Right hindlimb (tissue), 1 donor: ENCODE measurements at places on chromosomes 3 and 15.

GRCh38 chr15:36591536-36592411 is 12.3 kb downstream of the CDIN1 start:
- DNase-seq, result no peak

GRCh38 chr3:4814305-4814903 is 164.8 kb upstream of the BHLHE40 start:
- no peak for DNase-seq

GRCh38 chr15:75149867-75150709 is 51.6 kb upstream of the C15orf39 start:
- no peak for DNase-seq

DNA sequence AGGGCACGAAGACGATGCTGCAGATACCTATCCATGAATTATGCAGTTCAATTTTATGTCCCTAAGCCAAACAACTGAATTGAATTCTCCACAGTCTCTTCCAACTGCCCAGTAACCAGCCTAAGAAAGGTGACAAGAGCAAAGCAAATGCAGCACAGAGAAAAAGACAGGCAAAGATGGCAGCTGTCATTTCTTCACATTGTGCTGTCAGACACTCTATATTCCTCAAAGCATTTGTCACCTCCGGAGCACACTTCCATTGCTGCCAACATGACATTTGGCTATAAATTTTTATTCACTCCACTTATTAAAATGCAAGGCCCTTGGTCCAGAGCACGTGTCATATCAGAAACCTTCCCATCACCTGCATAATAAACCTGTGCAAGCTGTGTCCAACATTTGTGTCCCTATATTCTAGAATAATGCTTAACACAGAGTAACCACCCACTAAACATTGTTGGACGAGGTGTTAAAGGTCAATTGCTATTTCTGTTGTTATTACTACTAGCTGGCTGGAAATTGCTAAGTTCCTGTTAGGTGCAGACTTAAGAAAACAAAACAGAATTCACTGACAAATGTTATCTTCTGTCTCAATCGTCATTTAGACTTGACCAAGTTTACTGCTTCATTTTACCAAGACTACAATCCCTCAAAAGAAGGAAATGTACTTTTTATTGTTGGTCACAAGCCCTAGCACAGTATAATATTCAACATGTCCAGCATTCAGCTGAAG is 89.7 kb downstream of the MAGI1 start:
- no peak for DNase-seq

DNA sequence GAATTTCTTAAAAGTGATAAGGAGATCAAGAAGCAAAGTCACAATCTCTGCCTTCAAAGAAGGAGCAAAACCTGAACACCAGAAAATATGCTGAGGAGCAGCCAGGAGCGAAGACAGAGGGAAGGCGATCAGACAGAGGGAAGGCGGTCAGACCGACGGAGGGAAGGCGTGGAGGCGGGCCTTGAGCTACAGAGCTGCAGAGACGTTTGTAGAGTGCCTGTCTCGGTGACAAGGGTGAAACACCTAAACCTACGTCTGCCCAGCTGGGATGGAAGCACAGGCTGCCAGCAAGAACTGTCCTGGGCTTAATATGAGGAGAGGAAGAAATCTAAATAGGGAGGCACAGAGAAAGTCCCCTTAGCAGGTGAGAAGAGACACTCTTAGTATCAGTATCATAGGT is 476.0 kb downstream of the OCA2 start:
- DNase-seq, result no peak

GRCh38 chr3:153429821-153430220 is 267.8 kb downstream of the RAP2B start:
- DNase-seq, result no peak

GRCh38 chr3:105809208-105809888 is 59.5 kb downstream of the CBLB start:
- DNase-seq, result no peak
